ENCODE measurements at places on chromosomes 7 and 10.

GRCh38 chr7:43791665-43792064 is 33.2 kb downstream of the BLVRA start:
- DNase-seq: no peak

DNA sequence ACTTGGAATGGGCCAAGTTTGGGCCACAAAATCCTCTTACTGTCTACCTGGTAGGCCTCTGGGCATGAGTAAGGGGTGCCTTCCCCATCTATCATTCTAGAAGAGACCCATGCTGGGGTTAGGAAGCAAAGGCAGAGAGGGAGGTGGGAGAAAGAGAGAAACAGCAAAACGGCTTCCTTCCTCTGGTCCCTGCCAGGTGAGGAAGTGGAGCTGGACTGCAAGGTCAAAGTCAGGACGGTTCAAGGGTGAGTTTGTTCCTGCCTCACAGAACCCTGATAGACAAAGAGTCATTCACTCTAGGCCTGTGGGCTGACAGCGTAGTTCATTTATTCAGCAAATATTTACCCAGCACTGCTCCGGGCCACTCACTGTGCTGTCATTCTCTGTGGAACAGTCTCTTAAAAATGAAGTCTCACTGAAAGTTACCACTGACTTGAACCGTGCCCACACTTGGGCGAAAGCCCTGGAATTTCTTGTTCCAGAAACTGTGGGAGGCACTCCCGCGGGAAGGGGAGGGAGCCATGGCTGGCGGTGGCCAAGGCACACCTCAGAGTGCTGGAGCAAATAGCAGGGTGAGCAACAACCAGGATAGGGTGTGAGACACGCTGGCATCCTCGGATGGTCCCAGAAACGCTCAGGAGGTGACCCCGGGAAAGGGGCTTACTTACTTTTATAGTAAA is 26.2 kb upstream of the ECHDC3 start:
- no peak for DNase-seq

DNA sequence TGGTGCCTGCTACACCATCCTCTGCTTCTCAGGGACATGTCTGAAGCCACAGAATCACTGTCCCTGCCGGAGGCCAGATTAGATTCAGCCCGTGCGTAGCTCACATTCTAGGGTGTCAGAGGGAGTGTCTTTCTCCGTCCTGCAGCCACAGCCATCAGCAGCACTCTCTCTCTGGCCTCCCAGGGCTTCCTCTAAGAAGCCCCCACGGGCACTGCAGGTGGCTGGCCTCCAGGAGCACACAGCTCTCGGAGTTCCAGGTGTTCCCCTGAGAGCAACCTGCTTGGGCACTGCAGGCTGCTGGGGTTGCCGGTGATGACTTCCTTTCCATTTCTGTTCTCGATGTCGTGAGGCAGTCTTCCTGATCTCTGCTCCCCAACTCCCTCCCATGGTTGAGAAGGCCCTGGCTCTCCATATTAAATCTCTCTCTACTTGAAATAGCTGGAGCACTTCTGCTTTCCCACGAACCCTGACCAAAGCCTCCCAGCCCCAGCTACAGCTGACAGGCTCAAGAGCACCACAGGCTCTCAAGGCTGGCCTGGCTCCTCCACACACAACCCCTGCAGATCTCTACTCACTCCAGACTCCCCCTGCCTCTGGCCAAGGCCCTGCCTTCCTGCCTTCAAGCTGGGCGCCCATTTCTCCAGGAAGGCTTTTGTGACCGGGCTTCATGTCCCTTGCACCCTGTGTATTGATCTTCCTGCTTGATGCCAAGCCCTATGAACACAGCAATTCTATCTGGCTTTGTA is 49.0 kb upstream of the TMEM72 start:
- no peak for DNase-seq

DNA sequence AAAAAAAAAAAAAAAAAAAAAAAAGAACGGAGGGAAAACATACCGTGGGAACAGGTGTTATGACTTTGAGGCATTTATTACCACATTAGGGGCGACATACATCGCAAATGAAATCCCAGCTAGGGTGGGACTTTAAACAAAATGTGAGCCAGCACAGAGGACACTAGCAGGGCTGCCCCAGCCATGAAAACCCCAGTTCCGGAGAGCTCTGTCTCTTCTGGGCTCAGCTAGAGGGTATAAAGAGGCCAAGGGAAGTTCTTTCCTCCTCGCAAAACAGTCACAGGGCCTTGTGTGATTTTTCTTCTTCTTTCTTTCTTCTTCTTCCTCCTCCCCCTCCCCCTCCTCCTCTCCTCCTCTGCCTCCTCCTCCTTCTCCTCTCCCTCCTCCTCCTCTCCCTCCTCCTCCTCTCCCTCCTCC is 59.9 kb upstream of the ECHDC3 start:
- DNase-seq: no peak
